ENCODE measurements at places on chromosomes 2 and 18.

DNA sequence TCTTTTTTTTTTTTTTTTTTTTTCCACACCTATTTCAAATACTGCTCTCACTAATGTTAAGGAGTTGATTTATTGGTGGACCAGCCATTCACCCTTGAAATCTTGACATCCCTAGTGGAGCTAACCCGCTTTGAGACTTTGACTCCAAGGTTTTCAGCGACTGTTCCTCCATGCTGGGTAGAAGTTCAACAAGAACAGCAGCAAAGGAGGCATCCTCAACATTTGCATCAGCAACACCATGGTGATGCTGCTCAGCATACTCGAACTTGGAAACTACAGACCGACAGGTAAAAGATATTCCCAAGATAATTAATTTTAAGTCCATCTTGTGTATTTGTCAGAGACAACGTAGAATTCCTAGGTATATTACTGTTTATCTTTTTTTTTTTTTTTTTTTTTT lies 74.0 kb downstream of the BIRC6 start:
- DNase-seq: no peak

DNA sequence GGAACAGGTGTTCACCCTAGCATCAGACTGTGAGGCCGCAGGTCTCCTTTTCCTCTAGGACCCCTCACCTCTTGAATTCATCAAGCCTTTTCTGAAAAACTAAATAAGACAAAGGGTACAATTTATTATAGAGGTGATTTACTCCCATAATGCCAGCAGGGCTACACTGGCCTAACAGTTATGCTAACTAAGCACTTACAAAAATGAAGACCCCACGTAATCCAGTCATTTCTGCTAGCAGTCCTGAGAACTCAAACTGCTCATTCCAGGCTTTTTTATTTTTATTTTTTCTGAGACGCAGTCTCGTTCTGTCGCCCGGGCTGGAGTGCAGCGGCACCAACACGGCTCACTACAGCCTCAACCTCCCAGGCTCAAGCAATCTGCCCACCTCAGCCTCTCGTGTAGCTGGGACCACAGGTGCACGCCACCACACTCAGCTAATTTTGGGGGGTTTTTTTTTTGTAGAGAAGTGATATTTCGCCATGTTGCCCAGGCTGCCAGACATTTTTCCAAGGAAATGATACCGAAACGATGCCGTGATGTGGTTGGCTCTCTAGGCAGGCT lies 14.2 kb downstream of the CAPG start:
- DNase-seq: no peak

- no peak for DNase-seq
Measured at GRCh38 chr2:23409248-23409647, 24.3 kb downstream of the KLHL29 start.

GRCh38 chr2:30293303-30293921 lies 62.1 kb downstream of the LBH start:
- no peak for DNase-seq

- DNase-seq: no peak
Measured at GRCh38 chr2:95047629-95048510, 22.4 kb downstream of the MAL start.

DNA sequence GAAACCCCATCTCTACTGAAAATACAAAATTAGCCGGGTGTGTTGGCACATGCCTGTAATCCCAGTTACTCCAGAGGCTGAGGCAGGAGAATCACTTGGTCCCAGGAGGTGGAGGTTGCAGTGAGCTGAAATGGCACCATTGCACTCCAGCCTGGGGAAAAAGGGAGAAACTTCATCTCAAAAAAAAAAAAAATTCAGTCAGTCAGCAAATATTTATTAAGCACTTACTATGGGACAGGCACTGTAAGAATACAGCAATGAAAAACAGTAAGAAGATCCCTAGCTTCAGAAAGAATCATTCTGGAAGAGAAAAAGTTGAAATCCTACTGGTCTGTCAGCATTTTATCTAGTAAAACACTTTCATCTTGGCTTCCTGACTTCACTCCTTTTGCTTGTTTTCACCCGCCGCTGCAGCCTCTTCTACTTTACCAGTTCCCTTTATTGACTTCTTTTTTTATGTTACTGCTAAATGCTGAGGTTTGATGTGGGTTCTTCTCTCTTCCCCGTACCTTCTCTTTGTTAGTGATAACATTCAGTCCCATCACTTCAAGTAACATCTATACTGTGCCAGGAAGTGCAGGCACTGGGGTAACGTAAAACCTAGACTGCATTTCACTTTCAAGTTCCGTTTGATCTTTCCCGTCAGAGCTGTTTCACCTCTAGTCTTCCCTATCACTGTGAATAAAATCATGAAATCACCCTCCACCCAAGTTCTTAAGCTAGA lies 10.8 kb upstream of the TAF4B start:
- DNase-seq: no peak

- no peak for DNase-seq
Measured at GRCh38 chr18:7470101-7470500, 97.0 kb upstream of the PTPRM start.

GRCh38 chr2:161954103-161954502 lies 119.9 kb downstream of the DPP4 start:
- no peak for DNase-seq

DNA sequence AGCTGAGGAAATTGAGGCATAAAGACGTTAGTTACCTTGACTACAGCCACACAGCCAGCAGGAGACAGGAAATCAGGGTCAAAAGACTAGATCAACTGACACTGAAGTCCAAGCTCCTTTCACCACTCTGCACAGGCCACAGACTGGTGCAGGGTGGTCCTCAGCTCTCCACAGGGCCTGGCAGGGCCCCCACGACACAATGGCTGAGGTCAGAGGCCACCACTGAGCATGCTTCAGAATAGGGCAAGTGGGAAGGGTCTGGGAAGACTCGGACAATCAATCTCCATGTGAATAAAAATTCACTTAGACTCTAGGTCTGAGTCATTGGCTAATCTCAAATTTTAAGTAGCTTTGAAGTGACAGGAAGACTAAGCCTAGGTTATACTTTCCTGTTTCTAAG lies 201.7 kb downstream of the ALK start:
- no peak for DNase-seq

DNA sequence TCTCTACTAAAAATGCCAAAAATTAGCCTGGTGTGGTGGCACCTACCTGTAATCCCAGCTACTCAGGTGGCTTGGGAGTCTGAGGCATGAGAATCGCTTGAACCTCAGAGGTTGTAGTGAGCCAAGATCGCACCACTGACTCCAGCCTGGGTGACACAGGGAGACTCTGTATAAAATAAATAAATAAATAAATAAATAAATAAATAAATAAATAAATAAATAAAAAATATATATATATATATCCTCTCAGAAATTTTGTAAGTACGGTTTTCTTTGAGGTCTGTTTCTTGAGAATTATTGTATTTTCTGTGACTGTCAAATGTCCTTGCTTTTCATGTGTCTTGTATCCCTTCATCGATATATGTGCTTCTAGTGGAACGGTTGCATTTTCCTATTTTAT lies 406.9 kb upstream of the FIGN start:
- no peak for DNase-seq

- DNase-seq: no peak
Measured at GRCh38 chr2:205496370-205496769, 185.9 kb upstream of the NRP2 start.

- DNase-seq: no peak
Measured at GRCh38 chr2:196168181-196168580, 3.2 kb downstream of the STK17B start.

DNA sequence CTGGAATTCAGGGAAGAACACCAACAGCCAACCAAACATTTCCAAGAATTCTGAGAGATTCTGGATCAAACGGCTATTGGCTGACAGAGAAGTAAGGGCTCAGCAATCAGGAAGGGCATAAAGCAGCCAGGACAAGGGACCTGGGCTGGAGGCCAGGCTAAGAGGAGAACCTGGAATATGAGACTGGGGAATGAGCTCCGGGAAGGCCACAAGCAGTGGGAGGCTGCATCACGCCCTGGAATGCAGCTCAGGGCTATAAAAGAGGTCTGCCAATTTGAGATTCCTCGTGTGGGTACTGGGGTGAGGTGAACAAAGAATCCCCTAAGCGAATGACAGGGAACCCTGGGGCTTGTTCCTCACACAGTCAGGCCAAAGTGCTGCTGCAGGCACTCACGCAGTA lies 60.4 kb downstream of the ANO7 start:
- no peak for DNase-seq

GRCh38 chr2:33521791-33522281 lies 45.4 kb downstream of the RASGRP3 start:
- DNase-seq: no peak

All from activated naive CD4-positive, alpha-beta T cell (primary cell).